A549 (cell line): ENCODE measurements at places on chromosomes 7 and 10. TPM values are rescaled to one million over a fixed set of nuclear protein-coding genes. Genes with fewer than 3 reads are reported as not detected.

DNA sequence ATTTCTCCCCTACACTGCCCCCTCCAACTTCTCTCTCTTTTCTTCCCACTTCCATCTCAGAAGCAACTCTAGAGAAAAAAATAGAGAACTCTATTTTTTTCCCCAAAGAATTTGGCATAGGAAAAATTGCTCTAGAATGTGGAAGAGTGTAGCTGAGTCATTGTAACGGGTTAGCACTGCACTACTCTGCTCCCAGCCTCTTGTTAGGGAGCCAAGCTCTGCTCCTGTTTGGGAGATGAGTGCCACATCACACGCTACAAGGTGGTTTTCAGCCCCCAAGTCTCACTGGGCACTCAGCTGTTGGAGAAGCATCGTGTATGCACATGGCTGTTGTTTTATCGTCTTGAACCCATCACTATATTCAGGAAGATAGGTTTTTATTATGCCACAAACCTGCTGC is 136.4 kb downstream of the BMPER start:
- DNase-seq: no peak

DNA sequence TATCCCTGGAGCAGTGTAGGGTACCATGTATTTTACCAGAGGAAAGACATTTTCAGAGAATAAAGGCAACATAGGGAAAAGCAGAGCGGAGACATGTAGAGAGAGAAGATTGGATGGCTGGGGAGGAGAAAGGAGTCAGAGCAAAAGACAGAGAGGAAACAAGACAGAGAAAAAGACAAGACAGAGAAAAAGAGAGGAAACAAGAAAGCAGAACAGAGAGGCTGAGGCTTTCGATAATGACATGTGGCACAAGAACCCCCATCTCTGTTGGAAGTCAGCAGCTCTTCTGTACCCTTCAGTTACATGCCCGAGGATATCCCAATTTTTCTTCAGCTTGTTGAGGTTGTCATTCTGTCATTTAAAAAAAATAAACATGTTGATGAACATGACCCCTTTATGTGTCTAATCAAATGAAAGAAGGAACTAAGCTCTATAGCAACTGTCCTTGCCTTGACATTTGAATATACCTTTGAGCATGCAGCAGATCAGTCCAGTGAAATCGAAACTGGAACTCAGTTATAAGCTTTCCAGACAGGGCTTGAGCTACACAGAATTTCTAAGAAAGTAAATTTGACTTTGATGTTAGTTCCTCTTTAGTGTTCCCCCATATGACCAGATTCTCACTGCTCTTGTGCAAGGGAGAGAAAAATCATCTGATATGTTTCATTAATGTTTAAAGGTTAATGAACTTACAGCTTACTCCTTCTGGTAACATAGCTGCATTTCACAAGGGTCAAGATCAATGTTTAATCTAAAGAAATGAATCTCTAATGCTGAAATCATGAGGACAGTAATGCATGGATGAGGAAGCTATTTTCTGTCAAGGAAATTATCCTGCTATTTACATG is 75.1 kb upstream of the SP4 start:
- no peak for DNase-seq

- DNase-seq: no peak
Measured at GRCh38 chr10:3135006-3135405, 37.6 kb downstream of the PITRM1 start.

Gene LBX1
- not detected in 3 replicates for polyA plus RNA-seq

Gene UPK3BL1
- polyA plus RNA-seq: 7.9 to 10.2 TPM (median 8.2 TPM) in 3 replicates

- DNase-seq: no peak
Measured at GRCh38 chr7:40560672-40561071, 425.9 kb downstream of the SUGCT start.

DNA sequence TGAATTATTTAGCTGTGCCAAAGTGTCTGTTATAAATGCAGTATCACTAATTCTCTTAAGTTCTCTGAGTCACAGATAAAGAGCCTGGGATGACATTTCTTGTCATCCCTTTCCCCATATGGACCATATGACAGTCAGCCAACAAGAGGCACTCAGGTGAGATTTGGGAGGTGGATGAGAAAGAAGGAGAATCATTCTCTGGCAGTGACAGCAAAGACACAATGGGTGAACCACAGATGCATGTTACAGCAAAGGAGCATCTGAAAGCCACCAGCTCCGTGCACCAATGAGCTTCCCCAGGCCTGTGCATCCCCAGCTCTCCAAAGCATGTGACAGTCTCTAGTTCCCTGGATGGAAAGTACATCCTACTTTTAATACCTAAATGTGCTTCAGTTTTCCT is 10.8 kb downstream of the GIMAP6 start:
- no peak for DNase-seq

DNA sequence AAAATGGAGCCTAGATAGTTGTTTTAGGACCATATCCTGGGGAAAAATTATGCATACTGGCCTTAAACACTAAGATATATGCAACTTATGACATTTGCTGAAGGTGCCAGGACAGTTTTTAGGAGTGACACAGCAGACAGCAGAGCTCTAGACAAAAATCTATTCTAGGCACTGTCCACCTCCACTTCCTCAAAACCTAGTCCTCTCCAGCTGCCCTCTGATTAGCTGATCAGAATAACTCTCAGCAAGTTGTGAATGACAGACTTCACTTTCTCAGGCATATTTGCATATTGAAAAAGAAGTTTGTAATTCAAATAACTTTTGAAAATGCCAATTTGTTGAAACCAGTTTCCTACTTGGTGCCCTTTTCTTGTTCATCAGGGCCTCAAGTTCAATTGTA is 152.3 kb upstream of the STEAP4 start:
- no peak for DNase-seq

Gene UNC5B
- 0.14 to 0.26 TPM (median 0.16 TPM) in 3 replicates for polyA plus RNA-seq

DNA sequence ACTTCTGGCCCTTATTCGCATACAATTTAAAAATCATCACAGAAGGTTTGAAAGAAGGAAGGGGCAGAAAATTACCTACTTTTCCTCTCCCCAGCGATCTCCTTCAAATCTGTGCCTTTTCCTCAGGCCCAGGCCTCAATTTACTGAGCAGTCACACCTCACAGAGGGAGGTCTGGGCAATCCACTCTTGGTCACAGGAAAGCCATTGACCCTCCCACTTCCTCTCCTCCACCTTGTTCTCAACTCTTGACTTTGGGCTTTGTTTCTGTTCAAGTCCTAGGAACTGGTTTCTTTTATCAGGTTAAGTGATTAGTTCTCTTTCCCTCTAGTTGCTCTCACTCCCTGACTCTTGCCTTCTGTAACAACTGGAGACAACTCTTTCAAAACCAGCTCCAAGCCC is 37.0 kb upstream of the ATRNL1 start:
- no peak for DNase-seq

- no peak for DNase-seq
Measured at GRCh38 chr10:22374489-22375126, 29.3 kb downstream of the SPAG6 start.

- no peak for DNase-seq
Measured at GRCh38 chr10:22779331-22780019, 65.1 kb upstream of the PIP4K2A start.

DNA sequence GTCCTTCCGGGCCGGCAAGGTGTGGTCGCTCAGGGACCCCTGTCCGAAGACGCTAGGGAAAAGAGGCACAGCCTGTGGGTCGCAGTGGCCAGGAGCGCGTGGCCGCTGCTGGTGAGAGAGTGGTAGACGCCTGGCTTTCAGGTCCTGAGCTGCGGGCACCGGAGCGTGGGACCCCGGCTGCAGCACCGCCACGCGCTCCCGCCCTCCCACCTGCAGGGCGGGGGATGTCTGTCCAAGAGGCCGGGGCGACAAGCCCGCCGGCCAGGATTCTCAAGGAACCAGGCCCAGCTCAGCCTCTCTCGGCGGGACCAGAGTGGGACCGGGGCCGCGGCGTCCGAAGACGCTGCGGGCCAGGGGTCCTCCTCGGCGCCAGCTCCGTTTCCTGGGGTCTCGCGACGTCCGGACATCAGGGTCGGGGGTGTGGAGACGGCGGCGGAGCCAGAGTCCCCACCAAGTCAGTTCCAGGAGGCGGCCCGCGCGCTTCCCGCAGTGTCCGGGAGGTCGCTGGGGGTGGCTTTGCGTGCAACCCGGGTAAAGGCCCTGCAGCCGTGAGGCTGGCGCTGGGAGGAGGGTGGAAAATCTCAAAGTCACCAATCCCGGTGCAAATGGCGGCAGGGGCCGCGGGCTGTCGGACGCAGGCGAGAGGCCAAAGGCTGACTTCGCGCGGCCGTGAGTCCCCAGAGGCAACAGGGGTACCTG is 5.5 kb downstream of the ZNF503 start:
- no peak for DNase-seq

Gene SCART1
- 0.32 to 0.42 TPM (median 0.37 TPM) in 3 replicates for polyA plus RNA-seq

- no peak for DNase-seq
Measured at GRCh38 chr10:43444897-43445466, 8.1 kb downstream of the ZNF487 start.

- no peak for DNase-seq
Measured at GRCh38 chr7:110001254-110001938, 1089.5 kb upstream of the LRRN3 start.

DNA sequence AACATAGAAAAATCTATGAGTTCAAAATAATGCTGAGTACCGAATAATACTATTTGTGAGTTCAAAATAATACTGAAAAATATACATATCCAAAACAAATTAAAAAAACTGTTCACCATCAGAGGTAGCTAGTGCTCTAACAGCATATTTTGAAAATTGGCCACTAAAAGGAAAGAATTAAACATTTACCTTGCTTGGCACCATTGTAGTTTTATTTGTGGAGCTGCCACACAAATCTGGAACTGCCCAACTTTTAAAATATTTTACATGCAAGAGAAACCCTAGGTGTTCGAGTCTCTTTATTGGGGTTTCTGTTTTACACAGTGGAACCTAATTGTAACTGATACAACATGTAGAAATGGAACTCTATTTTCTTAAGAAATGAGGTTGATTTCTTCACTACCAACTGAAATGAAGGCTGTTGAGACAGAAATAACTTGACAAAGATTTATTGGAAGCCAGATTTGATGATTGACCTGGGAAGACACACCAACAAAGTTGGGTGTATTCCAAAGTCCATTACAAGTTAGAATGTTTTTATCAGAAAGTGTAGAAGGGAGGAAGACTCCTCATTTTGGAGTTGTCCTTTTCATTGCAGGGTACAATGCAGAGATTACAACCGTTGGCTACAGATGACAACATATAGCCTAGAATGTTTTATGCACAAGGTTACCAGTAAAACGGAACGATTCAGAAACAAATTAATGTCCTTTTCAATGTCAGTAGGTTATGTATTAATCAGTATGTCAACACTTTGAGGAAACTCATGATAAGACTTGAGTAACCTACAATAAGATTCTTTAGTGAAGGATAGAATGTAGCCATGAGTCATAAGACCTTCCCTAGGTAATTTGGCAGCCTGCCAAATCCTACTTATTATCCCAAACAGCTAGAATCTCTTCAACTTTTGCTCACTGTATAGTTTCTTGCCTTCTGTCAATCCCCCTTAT is 73.8 kb upstream of the PAPSS2 start:
- peak; percentile 87 for DNase-seq

GRCh38 chr7:131786204-131786603 is 229.8 kb upstream of the PODXL start:
- no peak for DNase-seq

Gene STOX1
- polyA plus RNA-seq: 0.64 to 0.94 TPM (median 0.69 TPM) in 3 replicates

DNA sequence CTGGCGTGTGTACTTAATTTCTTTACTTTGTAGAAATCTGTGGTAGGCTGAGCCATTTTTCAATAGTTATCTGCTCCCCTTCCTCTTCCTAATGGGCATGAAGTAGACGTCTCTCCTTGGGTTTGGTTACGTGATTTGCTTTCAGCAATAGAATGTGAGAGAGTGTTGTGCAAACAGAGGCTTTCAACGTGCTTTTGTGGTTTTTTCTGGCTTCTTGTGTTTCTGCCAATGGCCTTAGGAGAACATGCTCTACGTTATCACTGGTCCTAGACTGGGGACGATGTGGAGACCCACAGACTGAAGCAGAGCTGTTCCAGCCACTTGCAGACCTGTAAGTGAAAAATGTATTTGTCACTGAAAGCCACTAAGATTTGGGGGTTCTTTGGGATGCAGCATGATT is 107.2 kb upstream of the NPTX2 start:
- no peak for DNase-seq

- DNase-seq: no peak
Measured at GRCh38 chr7:147990942-147991341, 599.6 kb upstream of the C7orf33 start.

GRCh38 chr7:116087291-116087690 is 56.7 kb upstream of the TFEC start:
- no peak for DNase-seq

Gene RBP3
- polyA plus RNA-seq: not detected in 3 replicates
